Common myeloid progenitor, CD34-positive (primary cell): ENCODE measurements at places on chromosomes 11 and 22.

DNA sequence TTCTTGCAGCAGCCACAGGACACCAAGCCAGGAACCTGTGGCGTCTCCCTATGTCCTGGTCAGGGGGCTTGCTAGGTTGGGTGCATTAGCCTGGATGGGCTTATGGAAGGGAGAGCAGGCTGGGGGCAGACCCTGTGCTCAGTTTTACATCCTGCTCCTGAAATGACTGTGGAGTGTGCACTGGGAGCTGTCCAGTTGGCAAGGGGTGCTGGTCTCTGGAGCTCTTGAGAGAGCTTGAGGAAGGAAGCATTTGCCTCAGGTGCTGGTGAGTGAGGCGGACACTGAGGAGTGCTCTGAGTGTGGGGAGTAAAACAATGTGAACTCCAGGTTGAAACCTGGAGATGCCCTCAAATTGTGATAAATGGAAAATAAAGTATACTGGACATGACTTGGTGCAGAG is 3.4 kb downstream of the SCGB1D4 start:
- DNase-seq = peak; percentile 58

DNA sequence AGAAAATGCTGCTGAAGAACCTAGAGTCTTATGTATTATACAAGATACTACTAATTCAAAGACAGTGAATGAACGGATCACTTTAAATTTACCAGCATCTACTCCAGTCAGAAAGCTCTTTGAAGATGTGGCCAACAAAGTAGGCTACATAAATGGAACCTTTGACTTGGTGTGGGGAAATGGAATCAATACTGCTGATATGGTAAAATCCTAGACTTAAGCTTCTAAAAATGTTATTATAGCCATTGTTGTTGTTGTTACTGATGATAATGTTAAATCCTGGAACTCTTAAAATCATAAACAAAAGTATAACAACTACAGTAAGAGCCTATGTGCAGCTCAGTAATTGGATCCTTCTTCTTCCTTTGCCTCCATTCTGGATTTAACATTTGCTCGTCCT is 38.4 kb downstream of the USP47 start:
- DNase-seq = no peak

GRCh38 chr22:45890351-45890635 is 86.7 kb downstream of the WNT7B start:
- DNase-seq = no peak

GRCh38 chr22:43151251-43152002 is at the start of gene TSPO:
Gene TSPO, plus strand, starts transcription at chr22:43151559. Its CDS starts 7,680 bp downstream, at chr22:43159239.
- peak; percentile 21 for DNase-seq

DNA sequence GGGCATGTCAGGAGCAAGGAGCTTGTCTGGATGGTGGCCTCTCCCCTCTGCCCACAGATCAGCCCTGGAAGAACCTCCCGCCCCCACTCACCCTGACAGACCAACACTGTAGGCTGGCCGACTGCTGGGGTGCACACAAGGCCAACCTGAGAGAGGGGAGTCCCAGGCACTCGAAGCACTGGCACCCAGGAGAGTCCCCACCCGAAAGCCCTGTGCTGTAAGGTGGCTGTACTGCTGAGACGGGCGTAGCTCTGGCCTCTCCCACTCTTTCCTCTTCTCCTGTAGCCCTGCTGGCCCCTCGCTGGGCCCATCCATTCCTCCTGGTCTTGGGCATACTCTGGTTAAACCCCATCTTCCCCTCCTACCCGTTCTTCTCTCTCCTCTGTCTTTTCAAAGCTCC is 39.7 kb downstream of the MYO7A start:
- no peak for DNase-seq

GRCh38 chr11:66856496-66857233 is at the start of gene LRFN4:
Gene LRFN4, plus strand, starts transcription at chr11:66857064. Its CDS starts 681 bp downstream, at chr11:66857745.
- DNase-seq = no peak

DNA sequence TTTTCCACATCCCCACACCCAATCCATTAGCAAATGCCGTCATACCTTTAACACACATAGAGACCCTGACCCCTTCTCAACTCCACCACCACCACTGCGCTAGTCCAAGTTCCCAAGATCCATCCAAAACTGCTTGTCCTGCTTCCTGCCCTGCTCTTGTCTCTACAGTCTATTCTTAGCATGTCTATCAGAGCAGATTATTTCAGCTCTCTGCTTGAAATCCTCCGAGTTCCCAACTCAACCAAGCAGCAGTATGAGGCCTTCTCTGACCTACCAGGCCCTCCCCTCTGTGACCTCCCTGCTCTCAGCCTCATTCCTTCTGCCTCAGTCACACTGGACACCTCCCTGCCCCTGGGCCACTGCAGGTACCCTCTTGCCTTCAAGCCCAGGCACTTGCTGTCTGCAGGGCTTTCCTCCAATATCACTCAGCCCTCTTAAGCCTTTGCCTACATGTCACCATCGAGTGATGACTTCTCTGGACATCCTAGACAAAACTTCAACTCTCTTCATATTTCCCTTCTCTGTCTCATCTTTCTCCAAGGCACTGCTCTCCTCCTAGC is 134.6 kb downstream of the SPATA19 start:
- no peak for DNase-seq

DNA sequence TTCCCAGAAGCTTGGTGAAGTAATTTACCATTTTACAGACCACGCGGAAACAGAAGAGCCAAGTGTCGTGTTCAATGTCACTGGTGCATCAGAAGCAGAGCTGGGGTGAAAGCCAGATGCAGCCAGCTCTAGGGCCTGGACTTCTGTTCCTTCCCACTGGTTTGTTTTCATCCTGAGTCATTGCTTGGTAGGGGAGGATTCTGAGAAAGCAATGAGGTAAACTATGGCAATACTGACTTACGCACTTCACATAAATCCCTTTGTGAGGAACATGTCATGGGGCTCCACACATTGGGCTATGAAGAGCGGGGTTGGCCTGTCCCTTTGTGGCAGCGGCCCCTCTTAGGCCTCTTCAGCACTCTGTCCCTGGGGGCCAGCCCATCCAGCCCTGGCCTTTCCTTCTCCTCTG is 52.4 kb upstream of the RBFOX2 start:
- DNase-seq = no peak

DNA sequence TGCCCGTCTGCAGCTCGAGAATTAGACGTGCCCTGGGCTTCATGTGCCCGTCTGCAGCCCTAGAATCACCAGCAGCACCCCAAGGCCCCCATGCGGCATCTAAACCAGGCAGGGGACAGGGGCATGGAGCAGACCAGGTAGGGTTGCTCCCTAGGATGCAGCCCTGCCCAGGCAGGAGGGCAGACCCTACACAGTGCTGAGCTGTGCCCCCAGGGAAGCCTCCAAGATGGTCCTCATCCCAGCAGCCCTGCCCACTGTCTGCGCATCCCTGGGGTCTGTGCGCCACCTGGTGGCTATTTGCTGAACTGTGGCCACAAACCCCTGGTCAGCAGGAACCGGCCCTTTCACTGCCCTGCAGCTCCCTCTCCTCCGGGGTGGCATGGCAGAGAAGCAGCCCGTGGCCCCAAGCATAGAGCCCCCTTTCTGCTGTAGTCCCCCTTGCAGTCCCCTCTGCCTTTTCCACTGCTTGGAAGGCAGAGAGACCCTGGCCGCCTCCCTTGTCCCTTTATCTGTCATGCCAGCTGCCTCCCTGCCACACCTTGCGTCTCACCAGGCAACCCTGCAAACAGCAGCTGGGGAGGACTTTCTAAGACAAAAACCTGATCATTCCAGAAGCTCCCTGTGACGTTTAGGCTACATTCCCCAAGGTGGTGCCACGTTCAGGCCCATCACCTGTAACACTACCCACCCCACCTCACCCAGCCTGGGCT is 86.6 kb downstream of the KCNQ1 start:
- peak; percentile 30 for DNase-seq
